ENCODE measurements at places on chromosomes 12 and 14.

DNA sequence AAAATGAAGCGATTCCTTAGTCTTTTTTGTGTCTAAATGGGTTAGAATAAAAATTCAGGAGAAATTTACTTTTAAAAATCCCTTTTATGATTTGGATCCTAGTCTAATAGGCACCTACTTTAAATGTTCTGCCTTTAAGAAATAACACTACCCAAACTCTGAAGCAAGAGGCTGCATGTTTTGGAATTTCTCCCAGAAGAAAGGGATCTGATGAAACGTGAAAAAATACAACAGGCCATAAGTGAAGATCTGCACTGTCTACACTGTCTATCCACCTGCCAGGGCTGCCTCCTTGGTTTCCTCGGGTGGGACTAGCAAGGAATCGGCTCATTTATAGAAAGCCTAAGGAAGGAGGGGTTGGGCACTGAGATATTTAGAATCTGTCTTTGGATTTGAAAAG lies 22.1 kb downstream of the ACVR1B start:
- DNase-seq, result no peak

GRCh38 chr14:101964297-101965180 lies at the start of gene DYNC1H1:
Gene DYNC1H1, plus strand, starts transcription at chr14:101964573. Its CDS starts 119 bp downstream, at chr14:101964692.
- peak; percentile 95 for DNase-seq

- DNase-seq, result no peak
Observed at GRCh38 chr14:54109521-54110120, 153.0 kb upstream of the BMP4 start.

DNA sequence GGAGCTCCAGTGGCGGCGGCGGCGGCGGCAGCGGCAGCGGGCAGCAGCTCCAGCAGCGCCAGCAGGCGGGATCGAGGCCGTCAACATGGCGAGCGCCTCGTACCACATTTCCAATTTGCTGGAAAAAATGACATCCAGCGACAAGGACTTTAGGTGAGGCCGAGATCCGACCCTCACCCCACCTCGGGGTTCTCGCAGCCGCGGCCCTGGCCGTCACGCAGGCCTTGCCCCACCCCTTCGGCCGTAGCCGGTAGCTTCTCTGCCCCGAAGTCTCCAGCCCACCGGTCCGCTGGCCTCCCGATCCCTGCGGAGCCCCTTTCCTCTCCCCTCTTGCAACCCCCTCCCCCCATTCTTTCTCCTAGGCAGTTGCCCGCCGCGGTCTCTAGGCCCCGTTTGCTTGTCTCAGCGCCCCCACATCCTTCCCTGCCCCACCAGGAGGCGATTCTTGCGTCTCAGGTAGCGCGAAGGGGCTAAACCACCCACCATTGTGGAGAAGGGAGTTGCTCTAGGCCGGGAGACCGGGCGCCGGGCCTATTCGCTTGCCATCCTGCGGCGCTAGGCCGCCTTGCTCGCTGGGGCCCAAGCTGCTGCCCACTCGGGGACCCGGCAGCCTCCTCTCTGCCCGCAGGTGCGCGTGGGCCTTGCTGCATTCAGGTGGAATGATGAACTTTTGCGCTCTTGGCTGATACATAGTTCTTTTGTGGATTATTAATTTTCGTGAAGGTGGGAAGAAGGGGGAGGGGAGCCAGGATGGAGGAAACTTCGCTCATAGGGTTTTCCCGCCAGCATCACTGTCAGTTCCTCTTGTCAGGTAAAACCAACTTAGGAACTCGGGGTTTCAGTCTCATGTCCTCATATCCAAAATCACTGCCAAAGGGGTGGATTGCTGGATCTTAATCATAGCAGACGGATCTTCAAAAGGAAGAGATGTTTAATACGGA lies 745 bp downstream of the CAND1 start:
- DNase-seq, result peak; percentile 85

- DNase-seq, result no peak
Observed at GRCh38 chr12:93358821-93359220, 18.9 kb upstream of the NUDT4 start.

DNA sequence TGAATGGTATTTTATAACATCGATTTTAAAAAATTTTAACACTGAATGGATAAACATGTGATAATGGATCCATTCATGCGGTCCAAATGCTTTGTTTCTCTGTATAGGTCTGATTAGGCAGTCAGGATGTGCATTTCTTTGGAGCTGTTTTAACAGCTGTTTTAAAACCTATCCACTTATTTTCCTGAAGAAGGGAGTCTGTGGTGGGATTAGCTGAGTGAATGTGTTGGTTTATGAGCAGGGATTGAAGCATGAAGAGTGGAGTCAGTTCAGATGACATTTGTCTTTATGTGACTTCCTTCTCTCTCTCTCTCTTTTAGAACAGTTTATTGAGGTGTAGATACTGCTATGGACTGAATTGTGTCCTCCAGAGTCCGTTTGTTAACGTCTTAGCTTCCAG lies 37.7 kb downstream of the GLT8D2 start:
- DNase-seq, result no peak

- DNase-seq, result no peak
Observed at GRCh38 chr12:2383325-2384028, 330.7 kb downstream of the CACNA1C start.

DNA sequence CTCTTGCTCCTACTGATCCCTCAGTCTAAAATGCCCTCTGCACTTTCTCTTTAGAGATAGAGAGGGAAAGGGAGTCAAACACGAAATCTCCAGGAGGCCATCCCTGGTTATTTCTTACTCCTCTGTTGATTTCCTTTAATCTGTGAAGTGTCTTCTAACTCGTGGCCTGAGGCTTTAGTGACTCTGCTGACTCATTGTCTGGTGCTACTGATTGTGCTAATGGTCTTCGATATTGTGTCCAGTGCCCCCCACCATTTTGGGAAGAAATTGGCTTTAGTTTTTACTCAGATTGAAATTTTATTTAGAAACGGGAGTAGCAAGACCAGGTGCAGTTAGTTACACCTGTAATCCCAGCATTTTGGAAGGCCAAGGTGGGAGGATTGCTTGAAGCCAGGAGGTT lies 839 bp downstream of the CLEC9A start:
- DNase-seq, result peak; percentile 4

DNA sequence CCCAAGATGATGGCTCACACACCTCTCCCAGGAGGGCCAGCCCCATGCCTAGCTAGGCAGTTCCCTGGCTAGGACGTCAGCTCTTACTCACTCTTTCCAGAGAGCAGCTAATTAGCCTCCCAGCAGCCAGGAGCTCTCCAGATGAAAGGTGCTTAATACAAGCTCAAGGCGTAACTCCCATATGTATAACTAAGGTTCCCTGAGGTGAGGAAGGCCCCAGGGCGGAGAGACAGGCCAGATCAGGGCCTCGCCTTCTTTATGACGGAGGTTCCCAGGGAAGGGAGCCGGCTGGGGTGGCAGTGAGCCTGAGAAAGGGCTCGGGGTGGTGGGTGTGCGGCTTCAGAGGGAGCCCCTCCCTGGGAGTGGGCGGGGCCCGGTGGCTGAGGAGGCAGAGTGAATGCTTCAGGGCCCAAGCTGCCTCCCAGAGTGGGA lies 26.4 kb upstream of the ZFP36L1 start:
- peak; percentile 71 for DNase-seq

- DNase-seq, result no peak
Observed at GRCh38 chr14:104303705-104304425, 165.5 kb downstream of the KIF26A start.

DNA sequence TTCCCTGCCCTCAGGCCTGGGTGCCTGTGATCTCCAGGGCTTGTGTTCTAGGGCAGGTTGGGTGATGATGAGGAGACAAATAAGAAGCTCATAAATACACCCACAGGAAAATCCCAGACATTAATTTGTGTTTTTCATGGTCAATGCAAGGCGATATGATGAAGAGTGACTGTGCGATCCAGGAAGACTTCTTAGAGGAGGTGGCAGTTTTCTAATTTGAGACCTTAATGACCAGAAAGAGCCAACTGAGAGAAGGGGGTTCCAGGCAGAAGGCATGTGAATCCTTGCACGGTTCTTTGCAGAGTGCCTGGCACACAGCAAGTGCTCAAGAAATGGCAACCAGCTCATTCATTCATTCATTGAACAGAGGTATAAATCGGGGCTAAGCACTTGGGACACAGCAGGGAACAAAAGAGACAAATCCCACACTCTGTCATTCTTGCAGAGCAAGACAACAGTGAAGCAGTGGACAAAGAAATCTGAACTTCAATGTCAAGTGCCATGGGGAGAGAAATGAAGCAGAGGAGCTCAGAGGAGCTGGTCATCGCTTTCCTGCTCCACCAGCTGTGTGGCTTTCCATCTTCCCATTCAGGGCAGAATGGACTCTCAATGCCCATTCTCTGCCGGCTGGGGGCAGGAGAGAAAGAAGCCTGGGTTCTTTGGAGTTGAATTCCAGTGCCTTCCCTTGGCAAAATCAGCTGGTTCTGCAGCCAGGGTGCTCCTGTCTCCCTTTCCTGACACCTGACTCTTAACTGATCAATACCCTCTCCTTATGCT lies 128.3 kb downstream of the AACS start:
- DNase-seq, result no peak

- DNase-seq, result peak; percentile 80
Observed at GRCh38 chr14:57526942-57527341, 33.3 kb upstream of the CCDC198 start.

DNA sequence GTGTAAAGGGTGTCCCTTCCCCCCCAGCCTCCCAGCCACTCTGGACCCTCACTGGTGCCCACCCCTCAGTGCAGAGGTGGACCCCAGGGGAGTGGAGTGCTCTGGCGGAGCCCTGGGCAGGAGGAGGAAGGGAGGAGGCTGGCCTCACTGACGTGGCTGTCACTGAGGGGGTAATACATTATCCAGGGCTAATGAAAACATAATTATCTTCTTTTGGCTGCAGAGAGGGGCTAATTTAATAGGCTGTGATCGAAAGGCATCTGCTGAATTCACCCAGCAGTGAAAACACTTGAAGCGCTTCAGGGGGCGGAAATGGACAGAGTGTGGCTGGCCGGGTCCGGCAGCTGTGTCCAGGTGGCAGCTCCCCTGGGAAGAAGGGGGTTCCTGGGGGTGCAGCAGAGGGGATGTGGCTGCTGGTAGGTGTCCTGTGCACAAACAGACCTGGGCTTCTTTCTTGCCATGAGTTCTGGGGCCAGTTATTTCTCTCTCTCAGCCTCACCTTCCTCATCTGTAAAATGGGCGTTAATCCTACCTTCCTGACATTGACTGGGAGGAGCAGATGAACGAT lies 3.7 kb upstream of the NOS1 start:
- no peak for DNase-seq

DNA sequence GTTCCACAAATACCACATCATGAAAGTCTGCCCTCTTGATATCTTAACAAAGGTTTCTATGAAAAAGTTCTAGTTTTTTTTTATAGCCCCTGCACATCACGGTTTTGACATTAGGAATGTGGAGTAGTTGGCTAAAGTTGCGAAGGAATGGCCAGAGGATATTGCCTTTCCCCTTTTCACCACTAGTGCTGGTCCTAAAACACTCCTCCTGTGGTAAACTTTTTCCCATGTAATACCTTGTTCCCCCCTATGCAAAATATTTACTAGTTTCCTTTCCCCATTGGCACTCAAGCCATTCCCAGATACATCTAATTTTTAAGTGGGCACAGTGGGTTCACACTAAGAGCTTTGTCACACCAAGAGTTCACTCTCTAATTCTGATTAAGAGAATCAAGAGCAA lies 33.4 kb downstream of the R3HDM2 start:
- no peak for DNase-seq

DNA sequence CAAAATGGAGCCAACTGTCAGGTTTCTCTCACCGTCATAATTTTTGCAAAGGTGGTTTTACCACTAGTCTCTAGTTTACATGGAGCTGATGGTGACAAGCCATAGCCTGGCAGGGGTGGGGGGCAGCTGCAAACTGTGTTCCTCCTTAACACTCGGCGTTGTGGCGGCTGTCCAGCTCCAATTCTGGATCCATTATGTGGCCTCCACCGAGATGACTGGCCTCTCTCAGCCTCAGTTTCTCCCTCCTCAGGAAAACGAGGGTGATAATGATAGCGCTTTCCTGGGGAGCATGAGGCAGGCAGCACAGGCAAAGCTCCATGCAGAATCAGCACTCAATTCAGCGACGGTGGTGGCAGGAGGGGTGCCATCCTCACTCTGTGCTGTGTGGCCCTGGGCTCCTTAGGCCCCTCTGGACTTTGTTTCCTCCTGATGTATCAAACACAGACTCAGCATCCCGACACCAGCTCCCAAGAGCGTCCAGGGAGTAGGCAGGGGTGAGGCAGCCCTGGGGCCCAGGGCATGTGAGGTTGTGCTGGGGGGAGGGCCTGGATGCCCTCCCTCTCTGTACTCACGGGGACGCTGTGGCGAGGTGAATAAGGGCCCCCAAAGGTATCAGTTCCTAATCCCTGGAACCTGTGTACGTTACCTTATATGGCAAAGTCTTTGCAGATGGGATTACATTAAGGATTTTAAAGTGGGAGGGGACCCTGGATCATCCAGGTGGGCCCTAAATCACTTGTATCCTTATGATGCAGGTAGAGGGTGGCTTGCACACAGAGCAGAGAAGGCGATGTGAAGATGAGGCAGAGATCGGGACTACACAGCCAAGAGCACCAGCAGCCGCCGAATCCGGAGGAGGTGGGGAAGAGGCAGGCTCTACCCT lies 46.8 kb upstream of the EIF5 start:
- no peak for DNase-seq

GRCh38 chr12:27896419-27896990 lies 76.0 kb downstream of the PTHLH start:
- DNase-seq, result no peak

- no peak for DNase-seq
Observed at GRCh38 chr14:75204116-75204515, 27.7 kb upstream of the TMED10 start.

DNA sequence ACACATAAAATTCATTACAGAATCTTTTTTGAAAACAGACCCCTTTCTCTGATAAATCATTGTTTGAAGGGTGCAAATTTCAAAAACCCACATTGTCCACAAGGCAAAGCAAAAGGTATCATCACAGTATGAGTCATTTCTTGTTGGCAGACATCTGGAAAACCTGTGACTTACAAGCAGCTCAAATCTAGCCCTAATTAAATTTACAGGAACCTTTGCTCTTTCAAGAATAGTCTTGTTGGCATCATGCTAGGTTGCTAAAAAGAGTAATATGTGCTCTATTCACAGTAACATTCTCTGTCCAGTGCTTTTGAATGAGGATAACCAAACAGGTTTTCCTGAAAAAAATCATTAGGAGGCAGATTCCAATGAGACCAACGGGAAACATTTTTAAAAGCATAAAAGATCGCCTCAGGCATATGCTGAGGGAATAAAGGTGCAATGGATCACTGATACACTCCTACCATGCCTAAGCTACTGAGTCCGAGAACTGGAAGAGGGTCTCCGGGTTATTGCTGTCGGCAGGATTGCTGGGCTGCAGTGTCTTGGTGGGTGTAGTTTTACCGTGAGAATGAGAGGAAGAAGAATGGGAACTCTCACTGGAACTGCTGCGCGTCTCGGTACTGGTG lies 55.5 kb upstream of the TTC7B start:
- DNase-seq, result no peak

- no peak for DNase-seq
Observed at GRCh38 chr12:58470266-58471010, 449.9 kb downstream of the LRIG3 start.

DNA sequence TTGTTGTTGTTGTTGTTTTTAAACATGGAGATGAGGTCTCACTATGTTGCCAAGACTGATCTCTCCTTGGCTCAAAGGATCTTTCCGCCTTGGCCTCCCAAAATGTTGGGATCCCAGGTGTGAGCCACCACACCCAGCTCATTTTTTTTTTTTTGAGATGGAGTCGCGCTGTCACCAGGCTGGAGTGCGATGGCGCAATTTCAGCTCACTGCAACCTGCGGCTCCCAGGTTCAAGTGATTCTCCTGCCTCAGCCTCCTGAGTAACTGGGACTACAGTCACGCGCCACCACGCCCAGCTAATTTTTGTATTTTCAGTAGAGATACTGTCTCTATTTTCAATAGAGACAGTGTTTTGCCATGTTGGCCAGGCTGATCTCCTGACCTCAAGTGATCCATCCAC lies 4.9 kb upstream of the CLIP1 start:
- no peak for DNase-seq

GRCh38 chr14:26596543-26597061 lies 1.2 kb downstream of the NOVA1 start:
- no peak for DNase-seq
